ENCODE measurements at places on chromosomes 2 and 18. TPM values are rescaled to one million over a fixed set of nuclear protein-coding genes. Genes with fewer than 3 reads are reported as not detected.
A peak's percentile ranks its signal among the peaks of the same experiment; 100 is the strongest.

The IL18RAP gene
- 0.57 TPM for total RNA-seq

GRCh38 chr2:185202945-185203528 is 535.6 kb upstream of the FSIP2 start:
- DNase-seq: no peak
- no peaks in the 10 kb centered on the region for H3K4me1 ChIP-seq
- no peak overlapping the region for H3K4me3 ChIP-seq
- H3K36me3 ChIP-seq: no peaks in the 10 kb centered on the region

The SF3B6 gene
- 120 TPM for total RNA-seq

DNA sequence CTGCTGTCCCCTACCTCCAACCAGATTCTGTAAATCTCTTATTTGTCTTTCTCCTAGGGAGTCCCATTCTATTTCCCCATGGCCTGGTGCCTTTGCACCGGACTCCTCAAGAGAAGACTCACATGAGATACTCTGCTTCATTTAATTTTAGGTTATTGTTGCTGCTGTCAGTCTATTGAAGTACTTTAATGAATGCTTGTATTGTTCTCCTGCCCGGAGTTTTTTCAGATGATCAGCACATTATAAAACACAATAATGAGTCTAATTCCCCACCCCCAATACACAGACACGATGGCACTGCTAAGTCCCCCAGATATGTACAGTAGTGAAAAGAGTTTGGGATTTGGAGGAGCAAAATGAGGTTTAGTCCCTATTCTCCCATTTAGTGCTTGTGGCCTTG is 58.9 kb downstream of the HAUS1 start:
- no peaks in the 10 kb centered on the region for H3K27me3 ChIP-seq
- H3K27ac ChIP-seq: no peak overlapping the region
- no peaks in the 10 kb centered on the region for H3K4me1 ChIP-seq

The MIB1 gene
- total RNA-seq: 55.3 TPM

GRCh38 chr2:145760781-145761649 is 1241.1 kb upstream of the ZEB2 start:
- no peak overlapping the region for H3K4me3 ChIP-seq
- no peaks in the 10 kb centered on the region for H3K4me1 ChIP-seq
- no peaks in the 10 kb centered on the region for H3K36me3 ChIP-seq
- H3K27ac ChIP-seq: peak overlapping the region; percentile 60
- DNase-seq: no peak

The ALPG gene
- total RNA-seq: not detected

The TM4SF20 gene
- total RNA-seq: not detected

Measured in esophagus muscularis mucosa (tissue), 4 donors.